ENCODE measurements at places on chromosomes 1 and 21. TPM values are rescaled to one million over a fixed set of nuclear protein-coding genes. Genes with fewer than 3 reads are reported as not detected.

- H3K27me3 ChIP-seq, result peaks cover 80% of the 10 kb centered on the region
- H3K4me3 ChIP-seq, result no peak overlapping the region
- no peak overlapping the region for H3K27ac ChIP-seq
- DNase-seq, result no peak
Observed at GRCh38 chr21:42121794-42122193, 50.7 kb downstream of the UMODL1 start.

Gene FCRL2
- not detected for polyA plus RNA-seq

GRCh38 chr1:22750685-22751051 lies 40.0 kb downstream of the EPHB2 start:
- H3K4me3 ChIP-seq, result no peak overlapping the region
- no peaks in the 10 kb centered on the region for H3K27me3 ChIP-seq
- DNase-seq, result no peak
- no peaks in the 10 kb centered on the region for H3K36me3 ChIP-seq

Gene CFAP141
- polyA plus RNA-seq, result not detected

Gene ARMH1
- 46.2 TPM for polyA plus RNA-seq

All from naive thymus-derived CD8-positive, alpha-beta T cell (primary cell).